ENCODE measurements at places on chromosomes 5 and 9.

DNA sequence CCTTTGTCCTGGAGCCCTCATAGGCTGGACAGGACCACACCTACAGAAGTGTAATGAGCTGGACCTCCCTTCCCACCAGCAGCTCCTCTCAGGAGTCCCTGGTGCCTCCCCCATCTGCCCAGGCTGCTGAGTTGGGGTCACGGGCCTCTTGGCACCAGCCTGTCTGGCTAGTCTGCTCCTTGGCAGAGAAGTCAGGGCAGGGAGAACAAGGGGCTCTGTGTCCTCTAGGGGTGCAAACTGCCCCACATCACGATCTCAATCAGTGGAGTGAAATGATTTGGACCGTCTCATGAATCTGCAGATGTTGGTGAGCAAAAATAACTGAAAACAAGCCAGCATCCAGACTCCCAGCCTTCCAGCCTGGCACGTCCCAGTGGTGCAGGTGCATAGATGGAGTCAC, 14.9 kb upstream of the GFPT2 start:
- no peak for DNase-seq

- no peak for DNase-seq
Measured at GRCh38 chr5:133293960-133294359, 242.1 kb downstream of the HSPA4 start.

GRCh38 chr5:1743769-1744085, 55.9 kb downstream of the MRPL36 start:
- no peak for DNase-seq

GRCh38 chr9:126275386-126276001, 51.1 kb upstream of the MVB12B start:
- DNase-seq: no peak

- no peak for DNase-seq
Measured at GRCh38 chr9:77945798-77946197, 85.8 kb downstream of the GNAQ start.

GRCh38 chr5:179534431-179534830, 15.9 kb upstream of the RUFY1 start:
- DNase-seq: no peak

DNA sequence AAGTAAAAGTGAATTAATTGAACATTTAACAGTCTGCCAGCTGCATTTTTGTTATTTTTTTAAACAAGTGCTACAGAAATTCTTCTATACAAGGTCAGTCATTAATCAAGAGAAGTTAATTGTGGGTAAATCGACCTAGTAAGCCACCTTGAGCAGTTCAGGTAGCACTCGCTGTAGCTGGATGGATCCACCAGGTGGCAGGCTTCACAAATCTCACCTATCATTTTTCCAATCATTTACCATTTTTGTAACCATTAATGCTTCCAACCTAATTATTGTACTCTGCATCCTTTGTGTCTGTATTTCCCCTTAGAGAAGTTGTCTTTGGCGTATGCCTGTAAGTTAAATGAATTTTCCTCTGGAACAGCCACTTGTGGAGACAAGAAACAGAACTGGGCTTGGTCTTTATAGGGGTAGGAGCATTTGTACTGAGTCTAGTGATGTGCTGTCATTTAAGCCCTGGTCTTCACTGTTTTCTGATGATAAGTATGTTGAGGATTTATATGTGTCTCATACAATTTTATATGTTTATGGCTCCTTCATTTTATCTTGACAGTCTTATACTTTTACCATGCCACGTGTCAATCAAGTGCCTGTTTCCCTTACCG, 39.5 kb downstream of the CD180 start:
- peak; percentile 33 for DNase-seq

GRCh38 chr5:178998441-178998840, 3.3 kb upstream of the GRM6 start:
- DNase-seq: no peak

DNA sequence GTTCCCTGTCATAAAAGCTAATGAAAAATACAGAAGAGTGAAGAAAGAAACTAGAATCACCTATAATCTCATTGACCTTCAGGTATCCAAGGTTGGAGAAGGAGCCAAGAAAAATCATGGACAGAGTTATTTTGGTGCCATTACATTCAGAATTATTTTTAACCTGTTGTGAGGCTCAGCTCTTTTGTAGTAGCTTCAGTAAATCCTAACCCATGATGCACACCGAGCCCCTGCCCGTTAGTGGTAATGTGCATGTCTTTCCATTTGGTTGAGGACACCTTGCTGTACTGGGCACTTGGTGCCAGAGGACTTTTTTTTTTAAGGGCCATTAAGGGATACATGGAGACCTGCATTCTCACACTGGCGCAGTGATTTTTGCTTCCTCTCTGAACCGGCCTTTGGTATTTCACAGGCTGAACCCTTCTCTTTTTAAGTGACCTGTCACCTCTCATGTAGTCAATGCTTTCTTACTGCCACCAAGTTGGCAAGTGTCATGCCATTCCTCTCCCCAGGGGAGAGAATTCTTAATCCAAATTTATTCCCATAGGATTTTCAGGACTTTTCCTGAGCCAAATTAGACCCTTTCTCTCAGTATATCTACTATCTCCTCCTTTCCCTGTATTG, 125.6 kb downstream of the SMARCA2 start:
- DNase-seq: no peak

DNA sequence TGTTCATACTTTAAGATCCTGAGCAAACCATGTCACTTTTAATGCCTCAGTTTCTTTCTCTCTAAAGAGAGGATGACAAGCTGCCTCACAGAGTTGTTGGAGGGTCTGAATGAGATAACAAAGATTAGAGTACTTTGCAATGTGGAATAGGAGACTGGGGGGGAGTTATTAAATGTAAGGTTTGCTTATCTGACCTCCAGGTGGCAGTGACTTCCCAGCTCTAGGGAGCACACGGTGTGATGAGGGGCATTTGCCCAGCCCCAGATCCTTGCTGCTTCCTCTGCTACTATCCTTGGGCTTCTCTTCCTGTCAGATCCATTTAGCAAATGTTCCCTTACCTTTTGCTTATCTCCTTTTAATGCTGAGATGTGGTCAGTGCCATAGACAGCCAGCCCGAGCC, 30.7 kb downstream of the ENHO start:
- no peak for DNase-seq

DNA sequence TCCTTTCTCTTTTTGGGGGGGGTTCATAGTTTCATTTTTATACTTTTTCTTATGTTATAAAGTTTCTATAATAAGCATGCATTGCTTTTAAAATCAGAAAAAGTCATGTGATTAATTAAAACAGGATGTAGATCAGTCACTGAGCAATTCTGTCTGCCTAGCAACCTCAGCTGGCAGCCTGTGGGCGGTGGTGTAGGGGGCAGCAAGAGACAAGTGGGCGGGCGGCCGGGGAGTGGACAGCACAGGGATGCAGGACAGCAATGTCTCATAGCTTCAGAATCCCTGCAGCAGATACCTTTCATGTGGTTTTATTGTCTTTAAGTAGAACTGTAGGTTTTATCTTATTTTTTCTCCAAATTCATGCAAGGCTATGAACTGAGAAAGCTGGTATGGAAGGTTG, 101.9 kb upstream of the S1PR3 start:
- no peak for DNase-seq

DNA sequence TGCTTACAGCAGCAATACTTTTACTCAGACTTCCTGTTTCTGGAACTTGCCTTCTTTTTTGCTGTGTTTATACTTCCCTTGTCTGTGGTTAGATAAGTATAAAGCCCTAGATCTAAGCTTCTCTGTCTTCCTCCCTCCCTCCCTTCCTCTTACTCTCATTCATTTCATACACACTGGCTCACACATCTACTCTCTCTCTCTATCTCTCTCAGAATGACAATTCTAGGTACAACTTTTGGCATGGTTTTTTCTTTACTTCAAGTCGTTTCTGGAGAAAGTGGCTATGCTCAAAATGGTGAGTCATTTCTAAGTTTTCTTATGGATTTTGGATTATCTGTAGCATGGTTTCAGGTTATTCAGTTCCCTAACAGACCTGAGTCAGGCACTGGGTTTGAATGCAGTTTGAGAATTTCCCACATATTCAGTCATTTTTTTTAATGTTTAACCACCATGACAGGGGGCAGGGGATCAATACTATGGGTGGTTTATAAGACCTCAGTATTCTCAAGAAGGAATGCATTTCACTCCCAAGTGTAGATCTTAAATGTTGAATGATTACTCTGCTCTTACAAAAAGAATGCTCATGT, at the start of gene IL7R:
Gene IL7R (plus strand): TSS at position 127 of the 587 bp plus-strand sequence. CDS start 87 bp downstream, at position 214.
- DNase-seq: no peak

GRCh38 chr5:93596676-93597490, 13.9 kb downstream of the NR2F1 start:
- DNase-seq: no peak

- DNase-seq: no peak
Measured at GRCh38 chr5:78483809-78484521, 123.5 kb downstream of the SCAMP1 start.

DNA sequence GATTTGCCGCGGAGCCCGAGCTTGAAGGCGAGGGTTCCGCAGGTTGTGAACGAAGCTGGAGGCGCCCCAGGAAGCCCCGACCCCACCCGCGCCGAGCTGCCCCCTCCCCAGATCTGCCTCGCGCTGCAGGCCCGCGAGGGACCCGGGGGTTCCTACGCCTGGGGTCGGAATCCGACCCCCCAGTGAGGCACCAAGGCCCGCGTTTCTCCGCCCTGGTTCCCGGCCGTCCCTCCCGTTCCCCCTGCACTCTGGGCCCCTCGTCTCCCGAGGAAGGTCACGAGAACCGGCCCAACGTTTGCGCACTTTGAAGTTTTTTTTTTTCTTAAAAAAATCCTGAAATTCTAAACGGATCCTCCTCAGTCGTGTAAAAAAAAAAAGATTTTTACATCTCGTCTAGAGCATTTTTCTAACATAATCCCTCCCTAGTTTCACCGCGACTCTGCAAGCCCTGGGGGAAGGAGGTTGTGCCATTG, 880 bp upstream of the GFPT2 start:
- no peak for DNase-seq

GRCh38 chr5:7772141-7772540, 78.8 kb downstream of the CFAP90 start:
- DNase-seq: no peak

DNA sequence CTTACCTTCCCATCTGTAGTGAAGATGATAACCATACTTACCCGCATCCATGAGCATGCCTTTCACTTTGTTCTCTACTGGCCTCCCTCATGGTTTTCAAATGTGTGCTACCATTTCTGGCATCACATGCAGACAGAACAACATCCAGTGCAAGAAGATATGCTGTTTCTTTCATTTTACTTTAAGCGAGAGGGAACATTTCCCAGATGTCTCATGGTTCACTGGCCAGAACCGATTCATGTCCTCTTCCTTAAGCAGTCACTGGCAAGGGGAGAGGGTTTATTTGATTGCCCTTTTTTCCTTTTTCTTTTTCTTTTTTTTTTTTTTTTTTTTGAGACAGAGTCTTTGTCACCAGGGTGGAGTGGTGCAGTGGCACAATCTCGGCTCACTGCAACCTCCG, 37.7 kb downstream of the ARRDC3 start:
- no peak for DNase-seq

GRCh38 chr9:21810388-21810787, 8.0 kb downstream of the MTAP start:
- no peak for DNase-seq

DNA sequence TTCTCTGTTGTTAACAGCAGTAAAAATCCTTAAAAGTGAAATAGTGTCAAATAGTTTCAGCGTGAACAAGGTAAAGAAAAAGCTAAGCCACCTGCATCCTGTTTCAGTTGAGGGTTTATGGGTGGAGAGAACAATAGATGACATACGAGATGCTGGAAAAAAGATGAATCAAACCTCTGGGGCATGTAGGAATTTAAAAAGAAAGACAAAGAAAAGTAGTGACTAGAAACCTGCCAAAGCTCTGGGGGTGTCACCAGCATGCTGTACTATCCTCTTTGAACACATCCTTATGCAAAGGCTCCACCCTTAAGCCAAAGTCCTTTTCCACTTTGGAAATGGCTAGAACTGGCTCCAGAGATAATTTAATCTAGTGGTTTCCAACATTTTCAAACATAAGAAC, 22.2 kb downstream of the SCAI start:
- DNase-seq: no peak

GRCh38 chr5:14869233-14869632, 2.3 kb downstream of the ANKH start:
- no peak for DNase-seq

- no peak for DNase-seq
Measured at GRCh38 chr5:77971776-77972468, 195.8 kb upstream of the TBCA start.

DNA sequence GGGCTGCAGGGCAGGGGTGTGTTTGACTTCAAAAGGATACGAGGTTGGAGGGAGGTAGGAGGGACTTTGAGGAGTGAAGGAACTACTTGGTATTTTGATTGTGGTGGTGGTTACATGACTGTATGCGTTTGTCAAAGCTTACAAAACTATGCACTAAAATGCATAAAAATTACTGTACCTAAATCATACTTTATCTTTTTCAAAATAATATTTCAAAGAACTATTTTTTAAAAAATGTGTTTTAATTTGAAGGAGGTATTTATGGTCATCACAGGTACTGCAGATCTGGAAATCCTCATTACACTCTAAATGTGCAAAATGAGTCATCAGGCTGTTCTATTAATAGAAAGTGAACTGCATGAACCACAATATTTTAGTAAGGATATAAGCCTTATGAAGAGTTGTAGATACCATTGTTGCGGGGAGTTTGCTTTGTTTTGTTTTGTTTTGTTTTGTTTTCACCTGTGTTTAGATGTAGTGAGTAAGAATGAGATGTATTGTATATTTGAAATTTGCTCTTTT, 116.9 kb downstream of the ARRDC3 start:
- no peak for DNase-seq

GRCh38 chr9:75092766-75093165, 4.5 kb downstream of the OSTF1 start:
- DNase-seq: no peak

GRCh38 chr5:67402526-67402925, 205.9 kb upstream of the CD180 start:
- DNase-seq: no peak

DNA sequence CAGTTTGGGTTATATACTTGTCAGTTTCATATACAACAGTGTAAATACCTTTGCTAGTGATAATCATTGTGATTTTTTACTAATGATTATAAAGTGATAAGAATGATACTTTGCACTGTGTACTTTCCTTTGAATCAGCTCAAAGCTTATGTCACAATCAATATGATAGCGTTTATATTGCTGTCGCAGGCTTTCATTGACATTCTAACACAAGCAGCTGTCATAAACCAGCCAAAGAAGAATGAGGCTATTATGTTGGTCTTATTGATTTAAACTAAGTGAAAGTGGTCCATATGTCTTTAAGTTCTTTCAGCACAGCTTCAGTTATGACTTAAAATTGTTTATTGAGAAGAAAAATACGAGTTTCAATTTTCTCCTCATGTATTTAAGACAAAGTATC, 272.7 kb upstream of the RGMB start:
- DNase-seq: no peak

GRCh38 chr5:66987126-66987525, 209.5 kb downstream of the CD180 start:
- no peak for DNase-seq

DNA sequence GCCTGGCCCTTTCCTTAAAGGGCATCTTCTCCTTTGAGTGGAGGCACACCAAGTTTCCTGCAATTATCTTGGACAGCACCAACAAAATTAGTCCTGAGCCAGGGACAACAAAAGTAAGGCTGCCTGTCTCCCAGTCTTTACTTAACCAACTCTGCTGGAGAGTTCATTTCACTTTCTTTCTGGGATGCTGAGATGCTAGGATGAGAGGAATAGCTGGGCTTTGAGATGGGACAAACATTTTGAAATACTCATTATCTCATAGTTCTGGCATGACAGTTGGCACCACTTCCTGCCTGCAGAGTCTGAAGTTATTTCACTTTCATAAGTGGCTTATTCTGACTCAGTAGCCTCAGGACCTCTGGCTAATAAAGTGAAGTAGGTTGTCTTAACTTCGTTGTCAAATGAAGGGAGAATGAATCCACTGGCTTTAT, 157.0 kb downstream of the C9orf152 start:
- DNase-seq: no peak

Measured in stimulated activated CD8-positive, alpha-beta memory T cell treated with anti-CD3 and anti-CD28 coated beads, Interleukin-2, amount 100 ng/mL, for 1 hour (primary cell).